ENCODE measurements at places on chromosomes 2 and 18. TPM values are rescaled to one million over a fixed set of nuclear protein-coding genes. Genes with fewer than 3 reads are reported as not detected.
A peak's percentile ranks its signal among the peaks of the same experiment; 100 is the strongest.

DNA sequence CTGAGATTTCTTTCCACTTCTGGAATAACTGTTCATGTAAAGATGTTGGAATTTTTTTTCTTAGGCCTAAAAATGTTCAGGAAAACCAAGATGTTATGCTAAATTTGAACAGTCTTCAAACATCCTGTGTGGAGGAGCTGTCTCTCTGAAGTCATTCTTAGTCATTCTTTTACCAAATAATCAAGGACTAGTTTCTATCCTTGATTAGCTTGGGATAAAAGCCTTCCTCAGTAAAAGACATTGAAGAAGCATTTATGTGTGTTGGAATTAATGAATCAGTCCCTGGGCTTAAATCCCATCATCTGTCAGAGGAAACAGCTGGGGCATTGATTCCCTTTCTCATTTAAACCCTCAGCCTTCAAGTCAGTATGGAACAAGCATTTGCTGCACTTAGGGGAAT lies 300.1 kb upstream of the NXPH2 start:
- no peak for DNase-seq

The SNORC gene
- 1.1 TPM for total RNA-seq

The PSMD1 gene
- 80.5 TPM for total RNA-seq

DNA sequence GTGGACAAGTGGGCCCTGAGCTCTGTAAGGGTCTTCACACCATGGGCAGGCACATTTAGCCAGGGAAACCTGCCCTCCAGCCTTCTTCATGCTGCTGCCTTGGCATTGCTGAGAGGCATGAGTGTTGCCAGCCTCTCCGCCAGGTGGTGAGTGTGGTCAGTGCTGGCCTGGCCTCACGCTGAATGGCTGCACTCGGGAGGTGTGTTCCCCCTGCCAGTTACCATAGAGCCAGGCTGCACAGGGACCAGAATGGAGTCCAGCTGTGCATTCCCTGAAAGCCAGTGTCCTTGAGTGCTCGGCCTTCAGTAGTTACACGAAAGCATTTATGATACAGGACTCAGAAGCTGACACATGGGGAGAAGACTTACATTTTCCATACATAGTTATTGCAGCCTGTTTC lies 139.7 kb downstream of the ATP9B start:
- DNase-seq = no peak

The GPR39 gene
- not detected for total RNA-seq

- DNase-seq = no peak
Observed at GRCh38 chr2:63792530-63792929, 49.2 kb upstream of the UGP2 start.

DNA sequence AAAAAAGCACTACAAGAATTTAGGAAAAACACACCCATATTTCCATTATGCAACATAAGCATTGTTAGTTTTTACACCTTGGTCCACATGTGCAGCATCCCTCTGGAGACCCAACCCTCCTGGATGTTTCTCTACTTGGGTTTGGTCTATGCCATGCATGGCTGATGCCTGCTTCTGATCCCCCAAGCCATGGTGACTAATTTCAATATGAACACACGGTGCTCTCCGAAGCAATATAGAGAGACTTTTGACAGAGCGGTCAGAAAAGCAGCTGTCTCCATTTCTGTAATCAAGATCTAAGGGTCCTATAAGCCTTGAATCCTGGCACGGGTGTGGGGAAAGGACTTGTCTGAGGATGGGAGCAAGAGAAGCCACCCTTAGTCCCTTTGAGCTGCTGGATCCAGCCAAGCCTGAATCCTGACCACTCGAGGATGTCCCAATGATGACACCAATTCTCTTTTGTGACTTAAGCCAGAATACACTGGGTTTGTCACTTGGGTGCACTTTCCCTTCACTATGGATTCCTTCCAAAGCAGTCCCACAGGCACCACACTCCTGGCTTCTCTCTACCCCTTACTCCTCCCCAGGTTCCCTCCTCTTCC lies 91.5 kb downstream of the ACTR2 start:
- no peak for DNase-seq

GRCh38 chr2:188524519-188525113 lies 232.9 kb downstream of the GULP1 start:
- DNase-seq = peak; percentile 10

DNA sequence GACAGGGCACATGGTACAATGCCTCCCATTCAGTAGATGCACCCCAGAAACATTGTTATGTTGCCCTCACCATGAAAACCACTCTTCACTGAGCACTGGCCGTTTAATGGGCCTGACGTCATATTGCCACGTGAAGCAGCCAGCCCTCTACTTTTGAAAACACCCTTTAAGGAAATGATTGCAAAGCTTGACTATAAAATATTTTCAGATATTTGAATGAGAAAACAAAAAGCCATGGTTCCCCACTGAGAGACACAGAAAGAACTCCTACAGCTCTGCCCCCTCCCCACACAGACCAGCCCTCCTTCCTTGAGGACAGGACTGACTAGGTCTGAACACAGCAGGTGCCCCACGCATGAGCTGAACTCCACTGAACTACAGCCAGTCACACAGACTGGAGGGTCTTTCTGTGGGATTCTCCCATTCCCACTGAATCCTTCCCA lies 349.1 kb downstream of the ANAPC1 start:
- no peak for DNase-seq

GRCh38 chr2:27083410-27084296 lies 2.9 kb upstream of the KHK start:
- DNase-seq = no peak

The CROCC2 gene
- total RNA-seq = not detected

GRCh38 chr2:71748227-71748626 lies 294.9 kb downstream of the DYSF start:
- no peak for DNase-seq

The TMEM247 gene
- not detected for total RNA-seq

GRCh38 chr18:34818064-34818463 lies 108.0 kb downstream of the DTNA start:
- DNase-seq = no peak

The TMEM37 gene
- not detected for total RNA-seq

- no peak for DNase-seq
Observed at GRCh38 chr2:40208463-40208862, 243.4 kb downstream of the SLC8A1 start.

GRCh38 chr2:190512539-190513095 lies 21.9 kb downstream of the NEMP2 start:
- no peak for DNase-seq

The ASPRV1 gene
- 0.69 TPM for total RNA-seq

The SERPINB5 gene
- total RNA-seq = not detected

The HADHB gene
- 72.7 TPM for total RNA-seq

DNA sequence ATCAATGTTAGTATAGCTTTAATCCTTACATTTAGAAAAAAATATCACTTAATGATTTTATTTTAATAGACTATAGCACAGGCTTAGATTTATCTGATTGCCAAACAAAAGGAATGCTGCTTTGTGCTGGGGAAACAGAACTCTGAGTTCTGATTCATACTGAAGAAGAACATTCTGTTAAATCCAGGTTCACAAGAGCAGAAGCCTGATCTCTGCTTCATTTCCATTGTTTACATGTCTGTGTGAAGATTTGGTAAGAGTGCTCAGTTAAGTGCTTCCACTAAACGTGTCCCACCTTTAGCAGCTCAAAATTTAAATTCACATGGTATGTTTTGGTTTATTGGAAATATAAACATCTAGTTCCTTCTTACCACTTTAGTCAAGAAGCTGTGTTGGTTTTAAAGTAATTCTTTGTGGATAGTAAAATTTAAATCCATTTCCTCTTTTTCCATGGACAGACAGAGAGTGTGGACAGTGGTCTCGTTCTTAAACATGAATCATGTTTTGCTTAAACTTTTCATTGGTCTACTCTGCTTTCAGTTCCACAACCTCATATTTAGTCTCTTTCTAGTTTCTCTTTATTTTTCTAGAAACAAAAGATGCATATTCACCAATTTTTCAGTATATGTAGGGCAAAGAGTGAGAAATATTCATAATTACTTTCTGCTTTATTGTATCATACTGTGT lies 59.1 kb downstream of the NYAP2 start:
- DNase-seq = no peak

GRCh38 chr2:26621469-26622199 lies 19.5 kb downstream of the CIB4 start:
- DNase-seq = no peak

The LRP2 gene
- 0.15 TPM for total RNA-seq

DNA sequence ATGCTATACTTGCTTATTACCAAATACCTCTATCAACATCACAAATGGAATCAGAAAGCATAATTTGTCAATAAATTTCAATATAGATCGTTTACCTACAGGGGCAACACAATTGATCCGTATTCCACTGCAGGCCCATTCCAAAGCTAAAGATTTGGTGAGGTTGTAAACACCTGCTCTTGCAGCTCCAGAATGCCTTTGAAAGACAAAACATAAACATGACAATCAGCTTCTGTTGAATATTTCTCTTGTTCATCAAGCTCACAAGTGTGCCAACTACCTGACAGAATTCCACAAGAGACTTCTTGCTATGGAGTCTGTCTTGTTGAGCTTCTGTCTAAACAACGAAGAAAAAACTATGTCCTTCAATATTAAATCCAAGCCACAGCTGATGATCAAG lies 30.3 kb downstream of the PECR start:
- no peak for DNase-seq

- DNase-seq = no peak
Observed at GRCh38 chr2:241308832-241309500, 6.5 kb downstream of the HDLBP start.

The TOGARAM2 gene
- 5.0 TPM for total RNA-seq

GRCh38 chr18:80037869-80038630 lies 3.8 kb downstream of the RBFA start:
- DNase-seq = no peak

GRCh38 chr2:72843301-72843700 lies 17.5 kb upstream of the EXOC6B start:
- no peak for DNase-seq

DNA sequence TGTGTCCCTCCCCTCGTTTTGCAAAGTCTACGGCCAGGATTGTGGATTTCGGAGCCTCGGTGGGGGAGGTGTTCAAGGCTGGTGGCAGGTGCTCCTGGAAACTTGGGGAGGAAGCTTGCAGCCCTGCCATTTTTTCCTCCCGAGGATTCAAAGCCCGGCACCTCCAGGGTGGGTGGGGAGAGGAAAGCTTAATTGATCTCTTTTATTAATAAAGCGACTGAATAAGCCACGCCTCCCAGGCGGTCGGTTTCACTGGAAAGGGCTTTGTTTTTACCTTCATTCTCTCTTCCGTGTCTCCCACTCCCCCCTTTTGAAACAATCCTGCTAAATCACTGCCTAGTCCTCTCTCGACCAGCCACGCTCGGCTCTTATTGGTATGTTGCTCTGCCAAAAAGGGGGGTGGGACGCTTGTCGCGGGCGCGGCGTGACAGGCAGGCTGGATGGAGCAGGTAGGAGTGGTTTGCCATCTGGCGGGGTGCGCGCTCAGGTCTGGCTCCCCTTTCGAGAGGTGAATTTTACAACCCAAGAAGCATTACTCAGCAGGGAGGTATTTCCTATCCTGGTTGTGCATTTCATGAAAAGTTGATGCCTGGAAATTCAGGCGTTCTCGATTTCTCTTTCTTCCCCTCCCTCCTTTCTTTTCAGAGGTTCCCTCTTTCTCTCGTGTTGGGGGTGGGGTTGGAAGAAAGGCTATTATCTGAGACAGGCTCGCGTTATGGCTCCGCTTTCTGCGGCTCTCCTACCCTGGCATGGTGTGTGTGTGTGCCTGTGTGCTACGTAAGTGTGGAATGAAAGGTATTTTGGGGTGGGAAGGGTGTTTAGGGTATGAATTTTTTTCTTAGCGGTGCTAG lies 1.4 kb downstream of the NEDD4L start:
- DNase-seq = peak; percentile 24

- no peak for DNase-seq
Observed at GRCh38 chr18:51236225-51236624, 38.7 kb upstream of the MEX3C start.

DNA sequence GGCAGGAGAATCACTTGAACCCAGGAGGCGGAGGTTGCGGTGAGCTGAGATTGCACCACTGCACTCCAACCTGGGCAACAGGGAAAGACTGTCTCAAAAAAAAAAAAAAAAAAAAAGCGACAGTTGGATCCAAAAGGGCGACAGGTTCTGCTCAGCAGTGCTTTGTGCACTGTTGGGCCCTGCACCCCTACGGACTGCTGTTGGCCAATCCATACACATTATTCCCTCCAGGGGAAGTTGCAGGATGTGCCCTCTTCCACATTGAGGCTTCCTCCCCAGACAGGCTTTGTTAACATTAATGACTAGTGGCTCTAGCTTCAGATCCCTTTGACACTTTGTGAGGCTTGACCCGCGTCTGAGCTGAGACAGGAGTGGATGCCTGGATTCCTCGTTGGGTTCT lies 9.4 kb downstream of the NT5DC4 start:
- DNase-seq = no peak

The MERTK gene
- 0.21 TPM for total RNA-seq

The SERPINB13 gene
- not detected for total RNA-seq

DNA sequence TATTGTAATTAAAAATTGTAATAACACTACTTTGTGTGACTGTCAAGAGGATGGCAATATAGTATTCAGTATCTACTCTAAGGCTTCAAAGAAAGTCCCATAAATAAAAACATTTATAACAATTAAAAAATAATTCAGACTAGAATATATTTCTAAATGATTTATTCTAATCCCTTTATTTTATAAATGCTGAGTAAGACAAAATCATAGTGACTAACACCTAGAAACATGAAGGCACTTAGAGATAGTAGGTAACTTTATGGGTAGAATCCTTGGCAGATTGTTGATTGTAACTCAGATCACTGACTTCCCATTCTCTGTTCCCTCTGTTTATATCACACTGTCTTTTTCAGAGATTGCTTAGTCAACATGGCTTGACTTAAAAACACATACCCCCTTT lies 78.6 kb upstream of the EPB41L5 start:
- DNase-seq = no peak

DNA sequence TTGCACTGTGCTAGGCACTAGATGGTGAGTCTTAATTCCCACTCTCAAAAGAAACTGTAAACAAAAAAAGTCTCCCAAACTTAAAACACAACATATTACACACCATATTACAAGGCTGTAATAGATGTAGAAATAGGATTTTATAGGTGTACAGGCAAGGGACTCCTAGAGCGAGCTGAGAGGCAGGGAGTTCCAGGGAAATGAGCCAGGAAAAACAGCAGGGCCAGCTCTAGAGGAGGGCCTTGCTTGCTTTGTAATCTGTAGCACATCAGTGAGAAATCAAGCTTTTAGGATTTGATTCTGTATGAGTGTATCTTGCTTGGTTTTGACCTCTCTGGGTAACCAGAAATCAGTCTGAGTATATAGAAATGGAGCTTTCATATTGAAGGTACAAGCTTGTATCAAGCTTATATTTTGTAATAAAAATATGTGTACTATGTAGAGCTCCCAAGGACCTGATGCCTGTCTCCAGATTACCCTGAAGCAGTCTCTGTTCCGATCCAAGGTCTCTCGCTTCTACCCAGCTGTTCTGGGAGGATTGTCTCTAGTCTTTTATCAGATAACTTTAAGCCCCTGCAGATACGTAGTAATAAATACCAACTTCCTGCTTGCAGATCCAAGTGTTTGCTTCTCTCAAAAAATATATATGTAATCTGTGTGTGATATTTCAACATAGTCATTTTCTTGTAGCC lies 73.0 kb downstream of the MYO1B start:
- no peak for DNase-seq

GRCh38 chr2:158011055-158011771 lies 90.5 kb upstream of the UPP2 start:
- no peak for DNase-seq

GRCh38 chr2:180038997-180039396 lies 31.9 kb upstream of the CWC22 start:
- DNase-seq = no peak
